AG08395 (cell line): ENCODE measurements at places on chromosomes 1 and 21.
A peak's percentile ranks its signal among the peaks of the same experiment; 100 is the strongest.

DNA sequence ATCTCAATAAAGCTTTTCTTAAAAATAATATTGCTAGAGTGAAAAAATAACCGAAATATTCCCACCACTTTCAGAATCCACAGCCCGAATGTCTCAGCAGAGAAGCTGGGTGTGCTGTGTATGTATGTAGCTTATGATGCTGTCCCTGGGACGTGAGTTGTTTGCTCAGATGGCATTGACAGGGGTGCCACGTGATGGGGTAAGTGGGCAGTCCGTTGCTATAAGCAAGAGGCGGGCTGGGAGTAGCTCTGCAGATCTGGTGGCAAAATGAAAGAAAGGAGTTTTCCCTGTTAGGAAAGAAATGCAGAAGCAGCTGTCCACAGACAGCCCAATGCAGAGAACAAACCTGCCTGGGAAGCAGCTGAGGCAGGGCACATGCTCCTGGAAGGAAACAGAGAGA is 3.8 kb upstream of the FAM20B start:
- no peak for DNase-seq

DNA sequence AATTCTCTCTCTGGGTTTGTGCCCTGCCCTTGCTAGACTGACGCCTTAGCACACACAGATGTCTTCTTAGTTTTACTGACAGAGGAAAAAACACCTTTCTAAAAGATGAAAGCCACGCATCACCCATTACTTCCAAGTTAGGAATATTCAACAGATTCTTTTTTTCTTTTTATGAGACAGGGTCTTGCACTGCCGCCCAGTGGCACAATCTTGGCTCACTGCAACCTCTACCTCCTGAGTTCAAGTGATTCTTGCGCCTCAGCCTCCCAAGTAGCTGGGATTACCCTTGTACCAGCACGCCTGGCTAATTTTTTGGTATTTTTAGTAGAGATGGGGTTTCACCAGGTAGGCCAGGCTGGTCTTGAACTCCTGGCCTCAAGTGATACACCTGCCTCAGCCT is 169.2 kb downstream of the APP start:
- no peak for DNase-seq

DNA sequence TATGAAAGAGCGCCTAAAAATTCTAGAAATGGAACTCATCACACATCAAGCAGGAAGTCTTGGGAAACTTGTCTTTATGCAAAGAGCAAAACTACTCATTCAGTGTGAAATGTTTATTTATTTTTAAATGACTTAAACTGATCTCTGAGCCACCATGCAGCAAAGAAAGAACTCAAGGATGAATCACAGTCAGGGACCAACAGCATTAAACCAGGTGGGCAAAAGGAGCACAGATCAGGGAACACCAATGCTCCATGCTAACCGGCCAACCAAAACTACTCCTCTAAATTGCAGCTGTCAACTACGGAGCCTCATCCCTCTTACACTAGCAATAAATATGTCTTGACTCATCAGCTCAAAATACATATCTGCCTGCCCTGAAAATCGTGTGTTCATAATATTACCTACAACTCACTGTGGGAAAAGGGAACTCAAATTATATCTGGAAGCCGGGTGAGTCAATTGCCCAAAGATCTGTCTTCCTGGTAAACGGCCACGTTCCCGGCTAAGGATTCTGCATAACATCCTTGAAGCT is 129.2 kb downstream of the PTPN14 start:
- no peak for DNase-seq

- no peak for DNase-seq
These were observed 9.7 kb downstream of the CHML start for GRCh38 chr1:241630476-241630875.

GRCh38 chr21:31931644-31932469 is 59.0 kb downstream of the HUNK start:
- DNase-seq = no peak

DNA sequence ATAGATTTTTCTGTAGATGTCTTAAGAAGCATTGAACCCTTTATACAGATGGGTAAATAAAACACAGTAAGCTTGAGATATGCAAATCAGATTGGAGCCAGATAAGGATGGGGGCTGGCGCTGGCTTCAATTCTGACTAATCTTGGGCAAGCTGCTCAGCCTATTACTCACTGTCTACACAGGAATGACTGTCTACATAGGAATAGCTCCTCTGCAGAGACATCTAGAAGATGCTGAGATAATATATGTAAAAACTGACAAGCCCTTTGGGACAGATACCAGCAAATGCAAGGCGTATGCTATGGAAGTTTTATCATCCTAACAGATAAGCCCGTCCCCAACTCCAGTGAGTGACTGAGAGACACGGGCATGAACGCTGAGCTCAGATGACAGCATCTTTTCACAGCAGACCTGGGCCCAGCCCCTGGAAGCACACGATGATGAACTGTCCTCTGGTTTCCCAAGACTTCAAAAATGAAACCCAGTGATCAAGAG is 1.7 kb downstream of the CLDN14 start:
- peak; percentile 74 for DNase-seq

GRCh38 chr1:208691012-208691411 is 446.8 kb upstream of the PLXNA2 start:
- DNase-seq = no peak

DNA sequence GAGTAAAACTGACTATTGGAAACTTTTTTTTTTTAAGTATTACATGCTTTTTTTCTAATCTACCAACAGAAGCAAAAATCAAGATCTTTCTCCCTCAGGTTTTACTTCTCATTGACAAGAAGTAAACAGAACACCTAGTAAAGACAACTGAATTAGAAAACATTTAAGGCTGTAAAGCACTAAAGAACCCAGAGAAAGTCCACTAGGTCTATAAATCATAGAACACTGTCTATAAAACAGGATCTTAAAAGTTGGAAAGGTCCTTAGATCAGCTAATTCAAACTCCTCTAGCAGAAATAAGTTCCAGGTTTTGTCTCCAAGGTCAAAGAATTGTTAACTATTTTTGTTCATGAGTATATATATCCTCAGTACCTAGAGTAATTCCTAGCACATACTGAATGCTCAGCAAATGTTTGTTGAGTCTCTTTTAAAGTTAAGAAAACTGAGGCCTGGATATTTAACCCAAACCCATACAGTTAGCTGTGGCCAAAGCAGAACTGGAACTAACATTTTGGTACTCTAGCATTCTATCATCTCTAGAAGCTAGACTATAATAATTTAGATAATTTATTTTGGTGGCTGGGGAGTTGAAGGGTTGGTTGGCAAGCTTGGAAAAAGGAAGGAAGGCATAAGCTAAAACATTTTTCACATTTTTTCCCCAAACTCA is 3.0 kb downstream of the EPS15 start:
- DNase-seq = no peak

- DNase-seq = no peak
These were observed 99.5 kb downstream of the LACTBL1 start for GRCh38 chr1:22872981-22873664.

- no peak for DNase-seq
These were observed 333.0 kb upstream of the KAZN start for GRCh38 chr1:14265495-14265894.

DNA sequence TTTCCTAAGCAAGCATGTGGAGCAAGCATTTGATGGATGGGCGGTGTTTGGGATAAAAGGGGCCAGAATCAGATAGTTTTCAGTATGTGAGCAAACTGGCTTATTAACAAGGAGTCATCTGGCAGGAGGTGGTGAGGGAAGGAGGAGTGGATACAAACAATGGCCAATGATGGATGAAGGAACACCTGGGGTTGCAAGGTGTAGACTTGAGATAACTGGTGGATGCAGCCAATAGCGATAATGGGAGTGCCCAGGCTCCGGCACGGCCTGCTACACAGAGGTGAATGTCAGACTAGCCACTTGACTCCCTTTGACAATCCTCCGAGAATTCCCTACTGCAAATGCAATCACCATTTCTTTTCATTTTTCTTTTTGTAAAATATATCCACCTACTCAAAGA is 41.7 kb downstream of the C8B start:
- DNase-seq = no peak

DNA sequence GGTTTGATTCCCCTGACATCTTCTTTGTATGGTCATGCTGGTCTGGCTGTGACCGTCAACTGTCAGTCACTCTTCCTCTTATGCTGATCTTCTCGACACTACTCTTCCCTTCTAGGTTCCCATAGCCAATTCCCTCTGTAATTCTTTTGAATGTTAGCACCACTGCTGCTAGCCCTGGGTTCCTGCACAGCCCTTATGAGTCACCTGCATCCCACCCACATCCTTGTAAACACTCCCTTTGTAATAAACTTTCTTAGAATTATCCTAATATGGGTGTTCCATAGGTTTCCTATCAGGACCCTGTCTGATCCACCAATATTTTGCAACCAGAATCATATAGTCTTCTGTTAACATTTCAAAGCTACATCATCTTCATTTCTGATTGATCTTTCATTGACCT is 37.1 kb downstream of the JUN start:
- no peak for DNase-seq

DNA sequence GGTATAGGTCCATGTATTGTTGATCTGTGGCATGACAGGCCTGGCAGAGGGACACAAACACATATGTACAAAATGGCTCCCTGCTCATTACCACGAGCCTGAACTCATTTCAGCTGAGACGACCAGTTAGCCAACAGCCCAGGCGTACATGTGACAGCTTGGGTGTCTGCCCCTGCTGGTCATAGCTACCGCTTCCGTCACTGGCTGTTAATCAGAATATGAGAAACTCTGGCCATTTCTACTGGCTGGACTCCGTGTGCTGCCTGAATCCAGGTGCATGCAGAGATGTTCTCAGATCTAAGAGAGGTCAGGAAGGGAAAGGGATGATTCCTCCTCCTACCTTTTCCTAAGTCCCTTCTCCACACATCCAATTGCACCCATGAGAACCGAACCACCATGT is 144.5 kb downstream of the PBX1 start:
- no peak for DNase-seq

- peak; percentile 35 for DNase-seq
These were observed 23.0 kb upstream of the DMBX1 start for GRCh38 chr1:46466477-46467182.

DNA sequence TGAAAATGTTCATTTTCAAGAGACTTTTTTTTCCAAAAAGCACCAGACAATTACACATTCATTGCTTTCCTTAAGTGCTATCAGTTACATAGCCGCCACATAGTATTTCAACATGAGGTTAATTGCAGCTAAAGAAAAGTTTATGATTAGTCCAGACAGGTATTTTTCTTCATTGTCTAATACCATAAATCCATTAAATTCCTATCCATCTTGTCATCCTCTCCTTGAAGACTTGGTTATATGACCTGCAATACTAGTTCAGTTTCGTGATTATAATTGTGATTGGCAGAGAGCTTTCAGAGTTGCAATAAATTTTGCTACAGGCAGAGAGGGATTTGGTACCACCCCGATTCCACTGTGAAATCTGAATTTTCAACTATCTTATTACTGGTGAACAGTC is 437.7 kb downstream of the GPATCH2 start:
- DNase-seq = no peak

DNA sequence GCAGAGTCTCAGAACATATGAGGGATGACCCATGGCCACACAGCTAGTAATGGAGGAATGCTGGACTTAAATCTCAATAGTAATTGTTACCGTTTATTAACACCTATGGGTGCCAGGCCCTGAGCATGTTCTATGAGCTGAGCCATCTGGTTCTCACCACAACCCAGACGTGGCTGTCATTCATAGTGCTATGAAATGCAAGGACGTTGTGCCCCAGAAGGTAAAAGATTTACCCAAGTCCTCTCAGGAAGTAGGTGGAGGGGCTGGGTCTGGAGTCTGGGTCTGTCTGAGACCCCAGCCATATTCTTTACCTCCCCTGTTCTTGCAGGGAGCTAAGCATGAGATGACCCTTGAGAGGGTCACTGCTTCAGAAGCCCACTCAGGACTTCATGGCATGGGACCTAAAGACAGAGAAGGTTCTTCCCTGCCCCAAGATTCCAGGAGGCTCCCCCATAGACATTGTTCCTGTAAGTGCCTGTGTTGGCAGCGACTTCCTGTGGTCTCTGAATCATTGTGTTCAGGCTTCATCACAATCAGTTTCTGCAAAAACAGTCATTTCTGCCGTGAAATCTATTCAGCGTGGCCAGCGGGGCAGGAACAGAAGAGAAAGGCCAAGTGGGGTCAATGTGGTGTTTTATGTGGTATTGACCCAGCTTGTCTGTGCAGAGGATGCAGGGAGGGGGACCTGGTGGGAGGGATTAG is 475.4 kb downstream of the PTPRU start:
- peak; percentile 84 for DNase-seq

GRCh38 chr21:46618738-46619379 is 14.0 kb upstream of the S100B start:
- no peak for DNase-seq

GRCh38 chr1:159868766-159869165 is 6.3 kb upstream of the VSIG8 start:
- no peak for DNase-seq

DNA sequence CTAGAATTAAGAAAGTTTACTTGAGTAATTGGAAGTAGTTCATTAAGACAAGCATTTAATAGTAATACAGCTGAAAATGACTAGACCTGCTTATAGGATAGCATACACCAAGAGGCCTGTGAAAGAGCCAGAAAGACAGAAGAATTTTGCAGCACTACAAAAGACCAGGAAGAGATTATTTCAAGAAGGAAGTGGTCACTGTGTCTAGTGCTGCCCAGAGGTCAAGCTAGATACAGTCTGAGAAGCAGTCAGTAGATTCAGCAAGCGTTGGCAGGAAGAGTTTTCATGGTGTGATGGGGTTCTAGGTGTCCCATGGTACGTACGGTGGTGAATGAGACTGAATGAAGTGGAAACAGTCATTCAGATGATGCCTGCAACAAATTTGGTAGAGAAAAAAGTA is 31.5 kb downstream of the RGS8 start:
- DNase-seq = no peak

GRCh38 chr1:243325305-243325890 is 69.6 kb downstream of the SDCCAG8 start:
- DNase-seq = peak; percentile 48

- no peak for DNase-seq
These were observed 353.9 kb upstream of the C1orf174 start for GRCh38 chr1:4253935-4254334.

- no peak for DNase-seq
These were observed 16.5 kb downstream of the CCDC30 start for GRCh38 chr1:42479621-42480020.

DNA sequence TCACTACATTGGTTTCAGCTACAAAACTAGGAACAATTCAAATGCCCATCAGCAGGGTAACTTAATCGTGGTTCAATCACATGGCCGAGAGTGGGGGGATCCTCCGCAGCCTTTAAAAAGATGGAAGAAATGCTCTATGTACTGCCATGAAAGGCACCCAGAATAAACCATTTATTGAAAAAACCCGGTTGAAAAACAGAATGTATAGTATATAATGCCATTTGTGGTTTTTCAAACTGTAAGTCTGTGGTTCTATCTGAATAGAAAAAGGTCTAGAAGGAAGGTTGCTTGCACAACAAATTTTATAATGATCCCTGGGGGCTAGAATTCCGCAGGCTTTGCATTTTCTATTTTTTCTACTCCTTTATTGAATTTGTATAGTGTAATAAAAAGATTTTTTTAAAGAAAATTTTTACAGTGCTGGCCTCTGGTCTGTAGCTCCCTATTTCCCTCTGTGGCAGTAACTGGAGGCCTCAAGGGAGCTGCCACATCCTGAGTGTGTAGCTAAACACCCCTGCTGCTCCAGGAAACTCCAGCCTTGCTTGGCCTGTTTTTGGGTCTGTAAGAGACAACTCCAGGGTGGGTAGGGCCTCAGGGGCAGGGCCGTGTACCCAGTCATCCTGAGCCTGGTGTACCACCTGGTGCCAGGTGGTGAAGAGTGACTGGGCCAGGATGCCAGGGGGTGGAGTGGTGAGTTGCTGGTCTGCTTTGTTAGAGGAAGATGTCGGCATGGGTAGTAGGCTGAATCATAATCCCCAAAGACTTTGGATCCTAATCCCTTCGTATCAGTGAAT is 51.5 kb upstream of the EPS8L3 start:
- DNase-seq = no peak

- DNase-seq = no peak
These were observed 110.6 kb upstream of the ADAR start for GRCh38 chr1:154718566-154718965.
